Activated CD4-positive, alpha-beta T cell treated with anti-CD3 and anti-CD28 coated beads, Interleukin-2, amount 50 U/mL, for 24 hours (primary cell): ENCODE measurements at places on chromosomes 2 and 18.

DNA sequence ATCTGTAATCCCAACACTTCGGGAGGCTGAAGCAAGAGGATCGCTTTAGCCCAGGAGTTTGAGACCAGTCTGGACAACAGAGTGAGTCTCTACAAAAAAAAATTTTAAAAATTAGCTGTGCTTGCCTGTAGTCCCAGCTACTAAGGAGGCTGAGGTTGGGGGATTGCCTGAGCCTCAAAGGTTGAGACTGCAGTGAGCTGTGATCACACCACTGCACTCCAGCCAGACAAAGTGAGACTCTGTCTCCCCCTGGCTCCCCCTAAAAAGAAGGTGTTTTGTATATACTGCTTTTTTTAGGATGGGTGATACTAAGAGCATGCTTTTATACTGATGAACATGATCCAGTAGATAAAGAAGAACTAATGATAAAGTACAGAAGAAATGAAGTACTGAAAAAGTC lies 145.0 kb downstream of the BAZ2B start:
- DNase-seq, result no peak

- no peak for DNase-seq
Observed at GRCh38 chr2:59366288-59366687, 1125.2 kb upstream of the FANCL start.

- no peak for DNase-seq
Observed at GRCh38 chr2:162478721-162479129, 134.8 kb downstream of the GCA start.

DNA sequence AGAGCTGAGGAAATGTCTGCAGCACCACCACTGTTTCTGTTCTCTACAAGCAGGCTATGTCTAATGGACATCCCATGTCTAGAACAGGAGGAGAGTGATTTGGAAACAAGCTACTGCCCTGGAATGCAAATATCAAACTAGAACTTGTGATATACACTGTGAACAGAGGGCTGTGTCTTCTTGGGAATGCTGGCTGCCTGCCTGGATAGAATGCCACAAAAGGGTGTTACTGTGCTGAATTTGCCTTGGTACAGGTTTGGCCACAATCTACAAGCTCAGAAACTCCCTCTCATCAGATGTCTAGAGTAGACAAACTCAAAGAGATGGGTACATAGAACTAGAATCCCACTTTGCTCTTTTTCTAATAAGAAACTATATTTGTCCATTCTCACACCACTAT lies 170.5 kb downstream of the NYAP2 start:
- DNase-seq, result no peak

- no peak for DNase-seq
Observed at GRCh38 chr18:59690996-59691395, 6.2 kb downstream of the CCBE1 start.

DNA sequence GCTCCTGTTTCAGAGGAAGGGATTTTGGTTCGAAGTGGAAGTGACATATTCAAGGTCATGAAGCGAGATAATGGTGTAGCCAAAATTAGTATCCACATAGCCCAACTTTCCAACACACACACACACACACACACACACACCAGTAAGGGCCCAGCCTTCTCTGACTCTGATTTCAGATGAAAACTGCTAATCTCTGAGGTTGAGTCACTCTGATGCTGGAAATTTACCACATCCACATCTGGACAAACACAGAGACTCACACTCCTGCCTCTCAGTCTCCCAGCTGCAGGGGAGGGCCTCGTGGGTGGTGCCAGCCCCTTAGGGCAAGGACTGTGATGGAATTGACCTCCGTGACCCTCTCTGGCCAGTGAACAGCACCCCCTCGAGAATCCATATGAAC lies 29.0 kb upstream of the SLC35F6 start:
- no peak for DNase-seq

DNA sequence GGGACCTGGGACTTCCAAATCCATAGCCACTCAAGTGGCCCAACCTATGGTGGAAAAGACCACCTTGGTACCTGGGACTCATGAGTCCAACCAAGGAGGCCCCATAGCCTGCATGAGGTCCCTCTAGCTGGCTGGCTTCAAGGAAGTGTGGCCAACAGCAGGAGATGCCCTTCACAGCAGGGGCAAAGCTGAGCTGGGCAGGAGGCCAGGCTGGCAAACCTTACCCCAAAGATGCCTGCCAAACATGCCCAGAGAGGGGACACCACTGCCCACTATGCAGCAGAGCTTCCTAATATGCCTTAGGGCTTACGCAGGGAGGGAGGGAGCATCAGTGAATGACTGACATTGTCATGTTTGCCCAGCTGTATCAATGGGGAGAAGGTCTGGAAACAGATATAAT lies 188.0 kb upstream of the GLI2 start:
- no peak for DNase-seq

DNA sequence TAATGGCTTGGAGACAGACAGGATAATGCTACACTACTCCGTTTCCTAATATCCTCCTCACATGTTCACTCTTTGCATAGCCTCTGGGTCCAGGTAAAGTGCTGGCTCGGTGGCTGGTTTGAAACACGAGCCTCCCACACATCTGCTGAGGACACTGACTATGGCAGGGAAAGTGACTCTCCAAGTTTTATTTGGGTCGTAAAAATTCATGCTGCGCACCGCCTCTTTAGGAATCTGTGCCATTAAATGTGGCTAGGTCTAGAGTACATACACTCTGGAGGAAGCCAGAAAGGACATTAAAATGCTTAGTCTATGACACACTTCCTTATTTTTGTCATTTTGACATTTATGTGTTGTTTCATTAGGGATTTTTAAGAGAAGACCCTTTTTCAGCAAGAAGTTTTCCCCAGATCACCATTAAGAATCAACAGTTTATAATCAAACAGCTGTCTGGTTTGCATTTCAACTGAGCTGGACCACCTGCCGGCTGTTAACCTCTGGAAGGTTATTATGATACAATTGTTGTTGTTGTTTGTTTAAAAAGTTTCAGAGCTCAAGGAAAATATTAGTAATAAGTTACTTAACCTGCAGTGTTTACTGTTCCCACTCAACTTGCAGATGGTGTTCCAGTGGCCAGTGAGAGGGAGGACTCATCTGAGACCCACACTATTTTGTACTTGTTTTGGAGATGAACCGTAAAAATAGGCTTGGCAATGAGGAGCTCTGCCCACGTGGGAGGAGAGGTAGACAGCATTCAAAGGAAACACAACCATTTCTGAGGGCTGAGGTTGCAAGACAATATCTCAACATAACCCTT lies 443.3 kb upstream of the MEIS1 start:
- DNase-seq, result no peak

GRCh38 chr18:13558124-13558523 lies 168.2 kb downstream of the FAM210A start:
- DNase-seq, result no peak

- no peak for DNase-seq
Observed at GRCh38 chr2:65974067-65974723, 460.7 kb upstream of the MEIS1 start.

DNA sequence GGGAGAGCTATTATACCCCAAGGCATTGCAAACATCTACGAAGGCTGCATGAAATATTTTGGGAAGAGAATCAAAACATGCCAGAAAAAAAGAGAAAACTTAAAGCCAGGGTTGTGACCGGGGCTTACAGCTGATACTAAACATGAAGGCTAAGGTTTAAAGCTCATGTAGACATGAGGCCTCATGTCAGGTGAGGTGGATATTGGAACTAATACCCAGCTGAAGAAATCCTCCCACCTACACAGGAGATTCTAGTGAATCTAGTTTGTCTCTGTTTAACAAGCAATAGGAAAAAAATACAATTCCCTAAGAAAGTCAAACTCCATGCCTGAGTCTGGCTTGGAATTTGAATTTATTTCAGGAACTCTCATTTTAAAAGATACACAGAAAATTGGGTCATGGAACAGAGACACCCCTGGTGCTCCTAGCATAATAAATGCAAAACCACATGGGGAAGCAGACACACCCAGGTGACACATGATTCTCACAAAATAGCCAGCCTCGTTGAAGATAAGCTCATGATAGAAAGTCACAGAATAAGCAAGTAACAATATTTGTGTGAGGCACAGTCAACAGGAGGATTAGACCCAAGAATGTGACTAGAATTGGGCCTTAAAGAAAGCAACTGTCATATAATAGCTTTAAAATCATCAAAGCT lies 42.2 kb downstream of the UPP2 start:
- DNase-seq, result no peak

DNA sequence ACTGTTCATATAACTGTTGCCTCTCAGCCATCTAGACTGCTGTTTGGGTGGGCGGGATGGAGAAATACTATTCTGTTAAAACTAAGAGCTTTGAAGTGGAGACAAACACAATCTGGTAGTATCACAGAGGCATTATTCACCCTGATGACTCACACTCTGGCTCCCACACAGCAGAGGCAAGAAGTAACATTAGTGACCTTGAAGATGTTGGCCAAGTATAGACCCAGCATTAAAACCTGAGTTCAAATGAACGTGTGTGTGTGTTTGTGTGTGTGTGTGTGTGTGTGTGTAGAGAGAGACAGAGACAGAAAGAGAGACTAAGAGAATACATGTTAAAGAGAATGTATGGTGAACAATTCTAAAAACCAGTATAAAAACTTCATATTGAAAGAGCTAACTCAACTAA lies 22.5 kb upstream of the ACVR1 start:
- no peak for DNase-seq

DNA sequence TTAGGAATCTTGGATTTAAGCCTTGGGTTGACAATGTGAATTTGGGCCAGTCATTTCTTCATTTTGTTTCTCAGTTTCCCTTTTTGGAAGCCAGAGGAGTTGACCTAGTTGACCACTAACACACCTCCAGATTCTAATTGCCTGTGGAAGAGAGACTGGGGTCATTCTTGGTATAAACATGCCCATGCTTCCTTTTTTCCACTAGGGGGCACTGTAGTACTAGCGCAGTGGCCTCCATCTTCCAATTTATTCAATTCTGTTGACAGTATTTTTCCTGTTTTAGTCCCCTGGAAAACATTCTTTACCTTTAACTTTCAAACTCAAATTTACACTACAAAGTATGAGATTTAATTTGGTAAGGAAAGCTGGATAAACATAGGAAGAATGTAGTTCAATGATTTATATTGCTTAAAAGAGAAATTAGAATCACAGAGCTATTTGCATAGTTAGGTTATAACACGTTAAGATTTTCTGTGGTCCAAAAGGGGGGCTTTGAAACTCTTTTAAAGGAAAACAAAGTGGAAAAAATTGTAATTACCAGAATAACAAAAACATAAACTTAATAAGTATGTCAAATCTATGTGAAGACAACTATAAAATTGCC lies 57.5 kb upstream of the AGPS start:
- DNase-seq, result peak; percentile 30

GRCh38 chr2:12960671-12961070 lies 243.9 kb downstream of the TRIB2 start:
- no peak for DNase-seq

GRCh38 chr2:152372438-152372984 lies 37.5 kb downstream of the FMNL2 start:
- no peak for DNase-seq

DNA sequence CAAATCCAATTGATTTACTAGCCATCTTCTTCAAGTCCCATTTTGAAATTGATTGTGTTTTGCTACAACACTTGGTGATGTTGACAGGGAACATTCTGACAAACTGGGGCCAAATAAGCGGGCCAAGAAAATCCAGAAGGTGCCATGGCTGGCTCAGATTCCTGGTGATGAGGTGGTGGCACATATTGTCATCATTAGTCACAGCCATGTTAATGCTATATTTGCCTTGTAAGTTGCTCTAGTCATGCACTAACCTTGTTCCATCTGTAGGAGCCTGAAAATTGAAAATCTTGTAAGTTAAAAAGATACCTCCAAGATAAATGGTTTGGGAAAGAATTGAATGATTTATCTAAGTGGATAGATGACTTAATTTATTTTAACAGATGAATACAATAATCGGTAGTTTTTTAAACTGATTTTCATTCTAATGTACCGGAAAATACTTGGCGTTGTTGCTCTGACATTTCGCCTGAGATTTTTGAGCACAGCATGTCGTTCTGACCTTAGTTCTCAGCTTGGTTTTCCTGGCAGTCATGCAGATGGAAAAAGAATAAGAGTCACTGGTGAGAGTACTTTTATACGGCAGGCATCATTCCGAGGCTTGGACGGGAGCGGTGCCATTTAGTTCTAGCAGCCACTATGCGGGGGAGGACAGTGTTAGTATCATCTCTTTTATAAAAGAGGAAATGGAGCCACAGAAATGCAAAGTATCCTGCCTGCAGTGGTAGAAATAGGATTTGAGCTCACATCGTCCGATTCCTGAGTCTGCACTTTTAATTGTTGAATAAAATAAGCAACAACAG lies 133.9 kb downstream of the ZNF532 start:
- no peak for DNase-seq

DNA sequence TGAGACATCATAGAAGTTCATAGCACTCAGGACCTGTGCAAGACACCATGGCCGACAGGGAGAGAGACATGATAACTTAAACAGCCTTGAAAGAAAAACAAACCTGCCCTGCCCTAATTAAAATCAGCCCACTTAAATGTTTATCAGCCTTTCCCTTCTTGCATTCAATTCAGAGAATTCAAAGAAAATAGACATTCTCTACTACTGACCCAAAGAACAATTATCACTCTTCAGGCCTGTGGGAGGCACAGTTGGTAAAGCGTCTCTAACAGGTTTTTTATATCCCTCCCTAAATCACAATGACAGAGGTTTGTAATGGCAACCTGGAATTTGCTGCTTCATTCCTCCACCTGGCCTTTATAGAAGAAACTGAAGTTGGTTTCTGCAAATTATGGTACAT lies 1.7 kb downstream of the CDK15 start:
- no peak for DNase-seq

DNA sequence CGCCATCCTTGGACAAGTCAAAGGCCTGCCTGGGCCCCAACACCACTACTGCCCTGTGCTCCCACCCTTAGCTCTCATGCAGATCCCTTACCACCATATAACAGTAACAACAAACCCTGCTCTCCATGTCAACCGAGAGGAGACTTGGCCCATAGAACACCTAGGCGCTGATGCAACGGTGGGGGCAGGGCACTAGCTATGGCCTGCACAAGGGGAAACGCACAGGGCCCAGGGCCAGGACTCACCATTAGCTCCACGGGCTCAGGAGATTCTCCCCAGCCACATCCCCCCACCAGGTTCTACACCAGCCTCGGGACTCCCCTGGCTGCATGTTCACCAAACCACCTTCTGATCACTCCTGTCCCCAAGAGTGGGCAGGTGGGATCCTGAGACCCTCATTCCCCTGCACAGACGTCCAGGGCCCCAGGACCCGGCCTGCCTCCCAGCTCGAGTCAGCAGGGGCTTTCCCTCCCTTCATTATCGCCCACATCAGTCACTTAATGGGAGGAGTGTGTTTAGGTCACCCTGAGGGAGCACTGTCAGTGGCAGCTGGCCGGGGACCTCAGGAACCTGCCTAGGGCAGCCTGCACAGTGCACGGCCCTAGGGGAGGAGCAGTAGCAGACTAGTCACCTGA lies 29.3 kb downstream of the ANKMY1 start:
- DNase-seq, result no peak

- no peak for DNase-seq
Observed at GRCh38 chr2:188813857-188814256, 160.3 kb upstream of the COL3A1 start.

- DNase-seq, result no peak
Observed at GRCh38 chr2:146608490-146608889, 1236.3 kb upstream of the ACVR2A start.

- DNase-seq, result no peak
Observed at GRCh38 chr2:127280693-127281092, 13.3 kb downstream of the ERCC3 start.
